PC-3 (cell line): ENCODE measurements at places on chromosomes 7 and 10.

DNA sequence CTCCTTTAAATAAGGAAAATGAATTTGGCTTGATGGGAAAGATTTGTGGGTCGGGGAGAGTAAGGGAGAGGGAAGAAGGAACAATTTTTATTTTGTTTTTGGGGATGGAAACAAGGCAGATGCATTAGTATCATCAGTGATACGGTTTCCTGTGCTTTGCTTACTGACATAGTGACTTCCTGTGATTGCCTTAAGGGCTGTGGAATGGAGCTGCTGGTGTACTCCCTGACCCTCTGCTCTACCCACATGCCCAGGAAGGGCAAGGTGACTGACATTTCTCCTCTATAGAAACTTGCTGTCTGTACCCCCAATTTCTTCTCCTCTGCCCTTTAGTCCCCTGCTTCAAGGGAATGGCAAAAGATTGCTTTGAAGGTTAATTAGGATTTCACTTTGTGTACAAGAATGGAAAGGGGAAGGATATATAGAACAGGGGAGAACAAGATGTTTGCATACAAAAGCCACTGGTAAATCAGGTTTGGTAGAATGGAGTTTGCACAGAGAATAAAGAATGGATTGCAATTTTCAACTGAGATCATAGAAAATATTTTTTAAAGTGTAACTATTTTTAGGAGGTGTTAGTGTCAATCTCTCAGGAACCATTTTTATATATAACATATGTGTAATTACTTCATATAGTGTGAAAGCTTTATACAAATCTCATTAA, 129.0 kb upstream of the AGR3 start:
- no peak for DNase-seq

DNA sequence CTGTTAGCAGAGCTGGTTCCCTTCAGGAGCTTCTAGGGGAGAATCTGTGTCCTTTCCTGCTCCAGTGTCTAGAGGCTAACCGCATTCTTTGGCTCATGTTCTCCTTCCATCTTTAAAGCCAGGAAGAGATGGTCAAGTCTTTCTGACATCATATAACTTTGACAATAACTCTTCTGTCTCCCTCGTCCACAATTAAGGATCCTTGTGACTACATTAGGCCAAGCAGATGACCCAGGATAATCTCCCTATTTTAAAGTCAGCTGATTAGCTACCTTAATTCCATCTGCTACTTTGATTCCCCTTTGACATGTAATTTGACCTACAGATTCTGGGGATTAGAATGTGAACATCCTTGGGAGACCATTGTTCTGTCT, 28.1 kb upstream of the SLC26A4 start:
- DNase-seq = no peak

DNA sequence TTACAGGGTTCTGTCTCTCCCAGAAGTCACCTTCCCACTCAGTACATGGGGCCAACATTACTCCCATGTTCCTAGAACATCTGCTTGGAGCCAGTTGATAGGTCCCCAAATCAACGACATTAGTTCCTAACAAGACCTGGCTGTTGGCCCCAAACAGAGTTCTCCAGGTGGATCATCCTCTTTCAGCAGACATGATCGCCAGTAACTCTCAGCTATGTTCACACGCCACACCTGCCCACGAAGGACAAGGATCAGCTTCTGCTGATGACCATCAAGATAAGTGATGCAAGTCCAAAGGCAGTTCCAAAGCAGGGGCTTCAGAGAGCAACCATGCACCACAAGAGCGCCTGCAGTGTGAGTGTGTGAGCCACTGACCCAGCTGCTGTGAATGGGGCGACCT, 11.0 kb downstream of the ZNF777 start:
- DNase-seq = no peak

- DNase-seq = peak; percentile 90
Observed at GRCh38 chr10:79239275-79239779, 107.9 kb upstream of the PPIF start.

DNA sequence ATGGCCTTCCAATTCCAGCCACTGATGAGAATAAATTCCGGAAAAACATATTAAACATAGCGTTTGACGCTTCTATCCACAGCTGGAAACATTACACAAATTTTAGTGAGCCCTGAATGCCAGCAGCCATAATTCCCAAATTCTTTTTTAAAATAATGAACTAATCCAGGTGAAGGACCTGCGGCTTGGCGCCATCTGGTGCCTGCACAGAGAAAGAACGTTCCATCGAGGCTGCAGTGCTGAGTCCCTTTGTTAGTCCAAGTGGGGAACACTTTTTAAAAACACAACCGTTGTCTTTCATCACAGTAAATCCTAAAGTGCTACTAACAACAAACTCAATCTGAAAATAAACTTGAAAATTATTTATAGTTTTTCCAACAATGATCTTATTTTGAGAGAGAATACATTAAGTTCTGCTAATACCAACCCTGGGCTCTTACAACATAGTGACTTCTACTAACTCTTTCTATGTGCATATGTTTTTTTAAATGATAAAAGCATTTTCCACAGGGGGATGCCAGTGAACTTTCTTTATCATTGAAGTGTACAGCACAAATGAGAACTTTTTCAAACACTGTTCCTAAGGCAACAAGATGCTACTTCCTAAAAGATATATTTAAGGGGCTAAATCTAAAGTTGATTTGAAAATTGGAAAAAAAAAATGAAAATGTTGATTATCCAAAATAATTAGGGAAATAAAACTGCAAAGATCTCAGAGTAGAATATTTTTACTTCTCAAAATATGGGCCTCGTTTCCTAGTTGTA, 166.9 kb upstream of the RNF32 start:
- peak; percentile 52 for DNase-seq

DNA sequence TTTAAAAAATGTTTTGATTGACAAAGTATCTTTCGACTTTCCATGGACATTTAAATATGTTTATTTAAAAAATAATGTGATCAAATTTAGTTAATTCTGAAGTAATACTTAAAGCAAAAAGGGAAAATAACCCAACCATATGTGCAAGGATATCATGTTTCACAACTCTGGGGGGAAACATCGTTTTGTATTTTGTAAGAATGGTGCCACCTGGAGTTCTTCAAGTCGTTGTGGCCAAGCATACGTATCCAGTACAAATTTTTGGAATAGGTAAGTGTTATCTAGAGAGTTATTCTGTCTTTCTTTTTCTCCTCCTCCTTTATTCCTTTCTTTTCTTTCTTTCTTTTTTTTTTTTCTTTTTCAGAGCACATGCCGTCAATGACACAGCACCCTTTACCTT, 176.2 kb upstream of the CSTF2T start:
- DNase-seq = no peak

- DNase-seq = no peak
Observed at GRCh38 chr10:112087953-112088456, 95.6 kb downstream of the GPAM start.

DNA sequence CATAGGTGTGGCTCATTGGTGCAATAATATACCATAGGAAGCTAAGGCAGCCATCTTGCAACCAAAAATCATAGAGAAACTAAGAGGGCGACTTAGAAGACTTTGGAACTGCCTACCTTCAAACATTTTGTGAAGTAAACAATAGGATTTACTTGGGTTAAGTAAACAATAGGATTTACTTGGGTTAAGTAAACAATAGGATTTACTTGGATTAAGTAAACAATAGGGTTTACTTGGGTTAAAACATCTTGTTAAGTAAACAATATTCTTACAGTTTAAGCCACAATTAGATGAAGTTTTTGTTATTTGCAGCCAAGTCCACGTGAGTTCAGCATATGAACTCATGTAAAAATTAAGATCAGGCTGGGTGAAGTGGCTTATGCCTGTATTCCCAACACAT, 722.4 kb upstream of the AUTS2 start:
- no peak for DNase-seq

DNA sequence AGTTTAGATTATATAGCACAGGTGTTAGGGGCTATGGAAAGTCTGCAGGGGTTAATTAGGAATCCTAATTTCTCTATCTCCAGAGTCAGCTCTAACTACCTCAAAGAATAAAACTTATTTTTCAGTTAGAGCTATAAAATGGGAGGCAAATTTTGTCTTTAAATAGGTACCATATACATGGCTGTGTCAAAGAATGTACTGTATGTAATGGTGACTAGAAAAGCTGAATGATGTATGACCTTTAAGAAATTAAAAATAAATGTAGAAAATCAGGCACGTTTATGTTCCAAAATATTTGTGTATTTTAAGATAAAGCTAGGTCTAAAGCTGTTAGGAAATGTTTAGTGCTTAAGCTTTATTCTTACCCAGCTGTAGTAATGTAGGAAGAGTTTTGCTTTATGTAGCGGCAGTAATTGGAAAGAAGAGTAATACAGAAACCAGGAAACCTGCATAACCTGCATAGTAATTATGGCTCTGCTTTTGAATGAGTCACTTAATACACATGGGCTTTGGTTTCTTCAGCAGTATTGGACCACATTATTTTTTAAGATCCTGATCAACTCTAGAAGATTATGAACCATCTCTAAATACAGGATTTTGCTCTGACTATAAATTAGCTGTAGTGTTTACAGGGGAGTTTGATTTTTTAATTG, 85.0 kb downstream of the KMT2E start:
- peak; percentile 82 for DNase-seq

DNA sequence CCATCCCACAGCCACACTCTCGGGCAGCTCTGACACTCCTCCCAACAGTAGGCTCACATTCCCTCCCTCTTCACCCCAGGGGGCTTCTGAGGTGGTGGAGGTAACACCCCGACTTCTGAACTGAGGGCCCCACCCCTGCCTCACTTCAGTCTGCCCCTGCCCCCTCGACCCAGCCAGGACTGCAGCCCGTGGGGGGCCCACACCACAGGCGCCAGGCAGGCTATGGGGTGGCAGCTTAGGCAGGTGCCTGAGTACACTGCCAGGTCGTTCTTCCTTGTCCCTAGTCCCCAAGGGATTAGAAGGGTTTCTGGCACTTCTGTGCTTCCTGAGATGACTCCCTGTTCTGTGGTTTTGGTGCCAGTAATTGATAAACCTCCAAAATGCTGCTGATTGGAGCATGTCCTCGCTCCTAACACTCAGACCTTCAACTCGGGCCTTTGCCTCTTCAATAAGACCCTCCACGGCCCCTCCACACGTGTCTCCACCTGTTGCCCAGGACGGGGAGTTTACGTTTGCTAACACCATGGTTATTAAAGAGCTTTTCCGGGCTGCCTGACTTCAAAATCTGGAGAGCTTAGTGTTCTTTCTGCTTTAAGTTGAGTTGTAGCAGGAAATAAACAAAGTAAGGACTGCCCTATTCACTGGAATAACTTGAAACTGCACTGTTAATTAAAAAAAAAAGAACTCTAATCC, 23.8 kb upstream of the LARP4B start:
- DNase-seq = no peak

DNA sequence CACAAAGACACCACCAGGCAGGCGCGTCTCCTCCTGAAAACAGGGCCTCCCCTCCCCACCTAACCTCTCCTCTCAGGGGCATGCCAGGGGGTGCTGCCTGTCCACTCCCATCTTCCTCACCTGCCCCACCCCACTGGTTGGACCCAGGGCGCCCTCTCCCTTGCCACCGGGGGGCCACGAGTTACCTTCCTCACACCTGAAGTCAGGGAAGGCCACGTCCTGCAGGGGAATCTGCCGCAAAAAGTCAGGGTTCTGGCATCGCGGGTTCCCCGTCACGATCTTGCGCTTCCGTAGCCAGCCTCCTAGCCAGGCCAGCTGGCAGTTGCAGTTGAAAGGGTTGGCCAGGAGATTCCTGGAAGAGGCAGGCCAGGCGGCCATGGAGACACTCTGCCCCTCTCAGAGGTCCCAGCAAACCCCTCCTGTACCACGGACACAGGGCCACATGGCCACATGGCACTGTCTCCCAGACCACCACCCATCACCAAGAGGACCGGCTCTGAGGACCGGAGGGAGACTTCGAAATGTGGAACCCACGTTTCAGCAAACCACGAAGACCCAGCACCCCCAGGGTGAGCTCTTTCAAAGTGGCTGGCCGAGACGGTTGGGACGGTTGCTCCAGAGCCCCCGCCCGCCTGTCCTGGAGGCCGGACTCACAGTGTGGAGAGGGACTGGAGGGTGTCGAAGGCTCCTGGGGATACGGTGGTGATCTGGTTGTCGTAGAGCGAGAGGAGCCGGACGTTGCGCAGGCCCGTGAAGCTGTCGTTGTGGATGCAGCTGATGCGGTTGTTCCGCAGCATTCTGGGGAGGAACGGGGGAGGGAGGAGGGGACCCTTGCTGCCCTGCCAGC, 142.8 kb downstream of the SLIT1 start:
- no peak for DNase-seq

DNA sequence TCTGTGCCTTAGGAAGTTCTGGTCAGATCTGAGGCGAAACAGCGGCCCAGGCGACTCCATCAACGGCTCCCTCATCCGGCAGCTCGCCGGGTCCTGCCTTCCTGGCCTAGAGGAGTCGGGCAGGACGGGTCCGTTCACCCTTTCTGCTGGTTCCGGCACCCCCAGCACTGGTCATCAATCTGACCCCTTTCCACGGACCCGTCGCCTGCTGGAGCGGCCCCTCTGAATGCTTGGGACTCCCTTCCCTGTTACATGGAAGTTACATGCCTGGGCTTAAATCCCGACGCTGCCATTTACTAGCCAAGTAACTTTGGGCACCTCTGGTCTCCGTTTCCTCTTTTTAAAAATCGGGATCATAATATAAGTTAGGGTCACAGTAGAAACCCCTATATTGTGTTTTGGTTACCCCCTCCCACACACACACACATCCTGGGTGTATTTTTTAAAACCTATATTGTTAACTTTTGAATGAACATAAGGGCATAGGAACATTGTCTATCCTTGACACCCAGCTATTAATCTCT, 607 bp upstream of the GGCT start:
- no peak for DNase-seq

DNA sequence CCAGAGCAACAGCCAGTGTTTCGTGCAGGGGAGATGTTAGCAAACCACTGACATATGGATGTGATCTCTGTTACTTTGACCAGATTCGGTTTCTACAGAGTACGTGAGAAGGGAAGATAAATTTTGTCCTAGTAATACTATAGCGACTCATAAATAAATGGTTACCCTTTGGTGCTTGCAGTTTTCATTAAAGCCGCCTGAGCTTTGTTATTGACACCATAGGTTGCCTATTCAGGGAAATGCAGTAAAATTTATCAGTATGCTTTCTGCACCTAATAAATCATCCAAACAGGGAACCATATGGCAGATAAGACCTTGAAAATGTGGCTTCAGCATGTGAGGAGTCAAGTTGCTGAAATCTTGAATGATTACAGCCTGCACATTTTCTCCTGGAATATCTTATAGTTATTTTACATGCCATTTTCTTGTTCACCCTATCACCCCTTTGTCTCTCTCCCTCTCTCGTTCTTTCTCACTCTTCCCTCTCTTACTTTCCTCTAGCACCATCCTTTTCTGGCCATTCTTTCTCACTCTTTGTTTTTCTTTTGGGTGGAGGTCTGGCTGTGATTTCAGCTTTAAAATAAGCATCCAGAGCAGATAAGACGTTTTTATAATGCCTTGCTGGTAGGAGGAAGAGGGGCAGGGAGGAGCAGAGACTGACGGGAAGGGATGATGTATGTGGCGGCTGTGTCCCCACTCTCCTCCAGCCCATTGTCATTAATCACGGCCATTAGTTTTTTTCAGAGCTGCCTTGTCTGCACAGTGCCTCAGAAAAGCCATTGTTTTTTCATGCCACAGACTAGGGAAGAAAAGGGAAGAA, 182.5 kb downstream of the LRMDA start:
- no peak for DNase-seq

GRCh38 chr10:77081481-77081891, 556.1 kb downstream of the KCNMA1 start:
- no peak for DNase-seq
